ENCODE measurements at places on chromosomes 12 and 14.

- DNase-seq, result no peak
Observed at GRCh38 chr12:104764225-104765091, 193.6 kb downstream of the SLC41A2 start.

DNA sequence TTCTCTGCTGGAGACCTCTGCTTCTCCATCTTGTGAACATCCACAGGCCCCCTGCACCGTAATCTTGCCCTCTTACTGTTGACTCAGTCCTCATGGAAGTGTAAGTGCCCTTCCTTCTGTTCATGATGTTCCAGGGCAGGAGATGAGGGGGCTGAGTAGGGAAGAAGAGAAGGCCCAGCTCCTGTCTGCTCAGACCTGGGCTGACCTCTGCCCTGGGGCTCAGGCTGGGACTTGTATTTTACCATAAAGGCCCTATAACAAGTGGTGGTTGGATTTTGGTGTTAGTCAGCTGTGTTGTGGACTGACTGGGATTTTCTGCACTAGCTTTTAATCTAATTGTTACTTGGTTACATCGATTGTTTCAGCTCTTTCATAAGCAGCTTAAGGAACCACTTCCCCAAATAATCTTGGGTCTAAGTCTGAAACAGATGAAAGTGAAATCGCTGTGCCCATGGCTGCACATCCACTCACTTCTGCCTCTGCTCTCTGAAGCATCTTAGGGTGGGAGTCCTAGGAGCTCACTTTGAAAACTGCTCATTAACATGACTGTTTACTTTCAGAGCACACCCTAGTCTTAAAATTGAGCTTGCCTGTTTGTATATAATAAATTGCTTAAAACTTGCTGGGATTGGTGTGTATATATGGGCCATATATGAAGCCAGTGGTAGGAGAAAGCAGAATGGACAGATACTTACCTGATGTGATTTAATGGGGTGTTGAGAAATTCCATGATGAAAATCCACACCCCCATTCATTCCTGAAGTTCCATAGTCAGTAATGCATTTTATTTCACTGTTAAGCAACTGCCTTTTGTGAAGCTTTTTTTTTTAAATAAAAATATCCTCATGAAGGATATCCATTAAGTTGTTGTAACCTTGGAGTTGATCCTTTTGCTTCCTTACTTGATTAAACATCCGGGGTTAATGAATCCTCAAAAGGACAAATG, 17.7 kb downstream of the C12orf71 start:
- DNase-seq, result no peak

- DNase-seq, result no peak
Observed at GRCh38 chr12:89156340-89156739, 196.0 kb downstream of the DUSP6 start.

GRCh38 chr14:96688629-96689028, 108.6 kb upstream of the VRK1 start:
- DNase-seq, result no peak

- no peak for DNase-seq
Observed at GRCh38 chr12:100186071-100186470, 14.5 kb upstream of the ACTR6 start.

DNA sequence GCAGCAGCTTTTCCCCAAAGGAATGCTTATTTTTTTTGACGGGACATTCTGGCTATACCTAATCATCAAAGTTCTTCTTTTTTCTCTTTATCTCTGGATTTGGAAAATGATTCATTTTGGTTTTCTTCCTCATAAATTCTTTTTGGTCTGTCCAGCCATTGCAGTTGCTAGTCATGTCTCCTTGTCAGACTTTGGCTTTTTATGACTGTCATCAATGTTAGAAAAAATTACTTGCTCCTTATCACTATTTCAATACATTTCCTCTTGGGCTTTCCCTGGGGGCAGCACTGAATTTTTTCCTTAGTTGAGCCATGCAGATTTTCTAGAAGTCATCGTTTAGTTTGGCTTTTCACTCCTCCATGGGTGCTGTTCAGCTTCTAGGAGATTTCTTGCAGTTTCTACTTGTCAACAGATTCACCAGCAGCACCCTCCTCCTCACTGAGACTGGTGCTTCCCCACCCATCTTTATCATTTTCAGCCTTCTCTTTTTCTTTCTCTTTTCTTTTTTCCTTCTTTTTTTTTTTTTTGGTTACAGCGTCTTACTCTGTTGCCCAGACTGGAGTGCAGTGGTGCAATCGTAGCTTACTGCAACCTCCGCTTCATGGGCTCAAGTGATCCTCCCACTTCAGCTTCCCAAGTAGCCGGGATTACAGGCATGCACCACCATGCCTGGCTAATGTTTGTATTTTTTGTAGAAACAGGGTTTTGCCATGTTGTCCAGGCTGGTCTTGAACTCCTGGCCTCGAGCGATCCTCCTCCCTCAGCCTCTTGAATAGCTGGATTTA, 5.2 kb downstream of the ADIPOR2 start:
- no peak for DNase-seq

DNA sequence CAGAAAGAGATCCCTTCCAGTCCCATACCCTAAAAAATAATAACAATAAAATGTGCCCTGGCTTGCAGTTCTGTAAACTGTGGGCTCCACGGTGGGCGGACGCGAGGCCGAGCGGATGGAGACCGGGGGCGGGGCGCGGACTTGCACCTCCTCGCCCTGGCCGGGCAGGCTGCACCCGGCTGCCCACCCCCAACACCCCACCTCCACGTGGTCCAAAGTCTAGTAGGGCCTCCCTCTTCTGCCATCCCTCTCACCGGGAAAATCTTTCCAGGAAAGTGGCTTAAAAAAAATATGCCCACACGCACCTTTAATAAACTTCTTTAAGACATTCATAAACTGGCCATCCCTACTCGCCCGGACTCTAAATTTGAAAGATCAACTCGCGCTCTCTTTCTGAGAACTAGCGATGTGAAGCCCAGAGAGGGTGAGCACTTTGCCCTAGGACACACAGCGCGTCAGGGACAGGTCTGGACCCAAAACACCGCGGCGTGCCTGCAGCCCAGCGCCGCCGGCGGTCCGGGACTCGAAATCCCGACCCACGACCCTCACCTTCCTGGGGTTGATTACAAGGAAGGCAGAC, 1.9 kb upstream of the BCL11B start:
- no peak for DNase-seq

DNA sequence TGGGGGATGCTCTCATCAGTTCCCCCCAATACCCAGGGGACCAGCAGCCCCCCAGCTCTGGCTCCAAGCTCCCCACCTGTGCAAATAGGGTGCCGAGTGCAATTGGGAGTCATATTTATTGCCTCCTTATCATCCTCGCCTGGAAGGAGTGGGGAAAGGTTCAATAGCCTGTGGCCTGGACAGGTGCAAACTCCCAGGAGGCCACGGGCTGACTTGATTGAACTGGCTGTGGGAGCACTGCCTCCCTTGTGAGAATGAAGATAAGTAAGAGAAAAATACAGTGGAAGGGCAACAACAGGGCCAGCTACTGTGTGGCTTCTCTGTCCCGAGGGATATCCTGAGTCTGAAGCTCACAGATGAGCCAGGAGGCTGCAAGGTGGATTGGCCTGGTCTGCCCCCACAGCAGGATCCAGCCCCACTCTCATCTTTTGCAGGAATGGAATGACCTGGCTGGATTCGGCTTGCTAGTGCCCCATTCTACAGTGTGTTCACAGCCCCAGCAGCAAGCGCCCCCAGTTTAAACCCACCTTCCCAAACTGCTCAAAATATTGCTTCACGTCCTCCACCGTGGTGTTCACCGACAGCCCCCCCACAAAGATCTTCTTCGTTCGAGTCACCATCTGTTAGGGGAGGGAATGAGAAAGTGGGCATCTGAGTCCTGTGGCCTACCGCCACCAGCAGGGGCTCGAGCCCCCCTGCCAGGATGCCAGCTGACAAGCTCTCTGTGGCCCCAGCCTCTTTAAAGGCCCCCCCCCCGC, 6.3 kb downstream of the MSI1 start:
- DNase-seq, result no peak

DNA sequence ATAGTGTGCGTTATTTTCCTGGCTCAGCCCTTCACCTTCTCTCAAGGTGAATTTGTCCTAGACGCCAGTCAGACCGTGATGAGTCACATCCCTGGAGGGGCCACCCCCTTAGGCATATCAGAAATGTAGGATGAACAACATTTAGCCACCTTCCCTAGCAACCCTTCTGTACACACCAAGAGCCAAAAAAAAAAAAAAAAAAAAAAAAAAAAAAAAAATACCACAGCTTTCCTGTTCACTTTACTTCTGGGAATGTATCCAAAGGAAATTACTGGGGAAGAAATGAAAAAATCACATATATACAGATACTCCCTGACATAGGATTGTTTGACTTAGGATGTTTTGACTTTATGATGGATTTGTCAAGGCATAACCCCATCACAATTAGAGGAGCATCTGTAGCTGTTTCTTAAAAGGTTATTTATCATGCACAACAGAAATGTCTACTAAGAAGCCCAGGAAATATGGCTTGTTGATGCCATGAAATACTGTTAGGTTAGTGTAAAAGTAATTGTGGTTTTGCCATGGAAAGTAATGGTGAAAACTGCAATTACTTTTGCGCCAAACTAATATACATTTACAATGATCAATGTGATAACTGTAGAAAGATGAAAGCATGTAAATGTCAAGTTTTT, 68.2 kb upstream of the BDKRB2 start:
- DNase-seq, result no peak

DNA sequence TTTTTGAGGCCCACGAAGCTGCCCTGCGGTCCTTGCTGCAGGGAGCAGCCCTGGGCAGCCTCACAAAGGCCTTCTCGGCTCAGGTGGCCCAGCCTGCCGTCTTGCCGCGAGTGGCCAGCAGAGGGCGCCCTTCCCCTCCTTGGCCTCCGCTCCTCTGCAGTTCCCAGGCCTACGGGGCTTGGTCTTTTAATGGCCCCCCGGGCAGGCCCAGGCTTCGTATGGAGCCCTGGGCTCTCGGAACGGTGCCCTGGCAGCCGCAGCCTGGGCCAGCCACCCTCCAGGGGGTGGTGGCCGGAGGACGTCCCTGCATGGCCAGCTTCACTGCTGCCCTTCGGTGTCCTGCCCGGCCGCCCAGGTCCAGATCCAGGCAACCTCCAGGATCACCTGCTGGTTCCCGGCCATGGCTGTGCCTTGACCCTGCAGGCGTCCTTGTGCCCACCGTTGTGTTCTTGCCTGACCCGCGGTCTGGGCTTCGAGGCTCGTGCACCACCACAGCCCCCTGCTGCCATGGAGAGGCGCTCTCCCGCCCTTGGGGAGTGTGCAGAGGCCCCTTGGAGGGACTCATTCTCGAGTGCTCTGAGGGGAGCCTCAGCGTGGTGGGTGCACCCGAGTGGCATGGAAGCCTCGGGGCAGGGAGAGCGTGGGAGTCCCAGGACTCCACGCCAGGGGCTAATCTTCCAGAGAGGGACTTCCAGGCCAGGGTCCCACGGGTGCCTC, 9.4 kb downstream of the ASPG start:
- peak; percentile 43 for DNase-seq

DNA sequence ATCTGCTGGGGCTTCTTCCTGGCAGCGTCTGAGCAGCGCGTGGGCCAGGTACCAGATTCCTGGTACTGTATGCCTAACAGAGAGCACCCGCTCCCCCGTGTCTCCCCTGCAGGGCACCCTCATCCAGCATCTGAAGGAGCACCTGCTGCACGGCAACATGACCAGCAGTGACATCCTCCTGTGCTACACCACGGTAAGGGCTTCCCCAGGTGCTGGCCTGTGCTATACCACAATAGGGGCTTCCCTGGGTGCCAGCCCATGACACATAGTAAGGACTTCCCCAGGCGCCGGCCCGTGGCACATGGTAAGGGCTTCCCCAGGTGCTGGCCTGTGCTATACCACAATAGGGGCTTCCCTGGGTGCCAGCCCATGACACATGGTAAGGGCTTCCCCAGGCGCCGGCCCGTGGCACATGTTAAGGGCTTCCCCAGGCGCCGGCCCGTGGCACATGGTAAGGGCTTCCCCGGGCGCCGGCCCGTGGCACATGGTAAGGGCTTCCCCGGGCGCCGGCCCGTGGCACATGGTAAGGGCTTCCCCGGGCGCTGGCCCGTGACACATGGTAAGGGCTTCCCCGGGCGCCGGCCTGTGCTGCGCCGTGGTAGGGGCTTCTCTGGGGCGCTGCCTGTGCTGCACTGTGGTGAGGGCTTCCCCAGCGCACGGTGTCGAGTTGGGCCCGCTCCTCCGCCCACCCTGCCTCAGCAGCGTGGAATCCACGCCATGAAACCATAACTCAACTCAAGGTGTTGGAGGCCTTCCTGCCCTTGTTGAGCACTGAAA, 49.3 kb downstream of the AACS start:
- no peak for DNase-seq

- DNase-seq, result no peak
Observed at GRCh38 chr12:110619534-110619953, 5.6 kb downstream of the TCTN1 start.

DNA sequence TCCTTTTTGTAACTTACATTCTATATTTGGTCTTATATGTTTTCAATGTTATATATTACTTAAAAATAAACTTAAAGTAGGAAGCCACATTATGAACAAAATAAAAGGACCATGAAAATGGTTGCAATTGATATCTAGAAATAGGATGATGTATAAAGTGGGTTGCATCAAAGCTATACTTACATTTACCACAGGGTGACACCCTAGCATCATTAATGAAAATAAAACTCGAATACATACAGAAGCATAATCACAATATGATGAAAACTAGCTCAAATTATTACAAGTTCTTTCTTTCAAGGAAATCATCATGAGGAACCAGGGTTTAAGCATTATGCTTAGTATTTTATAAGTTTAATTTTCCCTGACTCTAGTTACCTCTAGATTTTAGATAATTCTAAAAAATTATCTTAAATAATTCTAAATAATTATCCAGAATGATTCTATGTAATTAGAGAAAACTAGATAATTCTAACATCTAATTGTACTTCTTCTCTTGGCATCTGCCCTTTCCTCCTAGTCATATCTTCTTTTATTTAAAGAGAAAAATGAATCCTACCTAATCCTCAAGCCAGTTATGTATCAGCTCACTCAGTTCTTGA, 31.2 kb downstream of the TAS2R7 start:
- peak; percentile 70 for DNase-seq

- no peak for DNase-seq
Observed at GRCh38 chr12:113075137-113075683, 18.7 kb downstream of the DTX1 start.

- DNase-seq, result peak; percentile 89
Observed at GRCh38 chr12:57904848-57905811, 36.2 kb upstream of the ATP23 start.

DNA sequence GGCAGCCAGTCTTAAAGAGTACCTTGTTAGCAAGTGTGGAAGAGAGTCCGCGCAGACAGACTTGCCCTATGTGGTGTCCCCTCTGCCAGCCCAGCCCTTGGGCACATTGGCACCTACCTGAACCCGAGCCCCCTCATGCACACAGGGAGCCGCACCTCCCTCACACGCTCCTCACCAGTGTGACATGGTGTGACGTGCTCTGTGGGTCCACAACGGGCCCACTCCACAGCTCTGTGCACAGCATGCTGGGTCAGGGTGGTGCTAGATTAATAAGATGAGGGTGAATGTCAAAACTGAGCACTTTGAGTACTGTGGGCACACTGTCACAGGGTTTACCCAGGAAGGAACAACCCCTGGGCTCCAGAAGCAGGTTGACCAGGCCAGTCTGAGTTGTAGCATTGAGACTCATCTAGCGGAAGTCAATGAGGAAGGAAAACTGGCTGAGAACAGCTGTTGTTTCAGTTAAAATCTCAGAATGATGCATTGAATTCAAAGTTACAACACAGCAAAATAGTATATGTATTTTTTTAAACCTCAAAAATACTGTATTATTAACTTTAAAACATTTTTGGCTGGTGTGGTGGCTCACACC, 53.4 kb upstream of the AMN start:
- no peak for DNase-seq

- DNase-seq, result no peak
Observed at GRCh38 chr12:129776977-129777667, 126.7 kb downstream of the TMEM132D start.

GRCh38 chr12:15672671-15673270, 116.4 kb downstream of the EPS8 start:
- DNase-seq, result no peak

Measured in myocyte (in vitro differentiated cells).